ENCODE measurements at places on chromosomes 2 and 18.

GRCh38 chr2:49480520-49480919, 326.2 kb upstream of the FSHR start:
- DNase-seq = no peak

GRCh38 chr2:189177251-189177840, 2.2 kb downstream of the COL5A2 start:
- no peak for DNase-seq

DNA sequence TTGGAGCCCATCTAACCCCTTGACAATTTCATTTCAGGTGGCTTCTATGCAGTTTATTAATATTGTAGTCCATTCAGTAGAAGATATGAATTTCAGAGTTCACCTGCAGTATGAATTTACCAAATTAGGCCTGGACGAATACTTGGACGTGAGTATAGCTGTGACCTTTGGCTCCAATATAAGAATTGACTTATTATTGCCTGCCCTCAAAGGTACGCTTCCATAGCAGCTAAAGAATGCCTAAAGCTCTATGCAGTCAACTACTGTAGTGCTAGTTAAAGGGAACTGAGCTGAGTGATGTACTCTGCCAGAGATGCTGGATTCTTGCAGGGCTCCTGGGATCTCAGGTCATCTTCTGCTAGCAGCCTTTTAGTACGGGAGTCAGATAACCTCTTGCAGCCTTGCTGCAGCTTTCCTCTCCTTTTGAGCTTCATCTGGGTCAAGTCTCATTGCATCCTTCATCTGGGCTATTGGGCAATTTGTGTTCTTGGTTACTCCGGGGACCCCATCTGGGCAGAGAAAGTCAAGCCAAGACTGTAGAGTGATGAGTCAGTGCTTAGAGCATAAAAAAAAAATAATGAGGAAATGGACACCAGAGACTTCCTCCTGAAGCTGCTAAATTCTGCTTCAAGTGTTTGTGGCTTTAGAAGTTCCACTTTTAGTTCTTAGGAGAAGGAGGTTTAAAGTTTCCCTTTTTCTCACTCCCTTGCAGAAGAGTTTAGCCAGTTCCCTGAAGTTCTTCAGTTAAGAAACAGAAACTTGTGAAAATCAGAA, 105.6 kb downstream of the PRPF40A start:
- peak; percentile 30 for DNase-seq

DNA sequence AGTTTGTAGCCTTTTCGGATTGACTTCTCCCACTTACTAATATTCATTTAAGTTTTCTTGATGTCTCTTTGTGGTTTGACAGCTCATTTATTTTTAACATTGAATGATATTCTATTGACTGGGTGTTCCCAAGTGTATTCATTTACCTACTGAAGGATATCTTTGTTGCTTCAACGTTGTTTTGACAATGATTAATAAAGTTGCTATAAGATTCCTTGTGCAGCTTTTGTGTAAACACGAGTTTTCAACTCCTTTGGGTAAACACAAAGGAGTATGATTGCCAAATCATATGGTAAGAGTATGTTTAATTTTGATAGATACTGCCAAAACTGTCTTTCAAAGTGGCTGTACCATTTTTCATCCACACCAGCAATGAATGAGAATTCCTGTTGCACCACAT, 1200.9 kb downstream of the DSC3 start:
- no peak for DNase-seq

GRCh38 chr2:15043336-15044058, 411.0 kb downstream of the LRATD1 start:
- no peak for DNase-seq

- DNase-seq = no peak
Measured at GRCh38 chr2:238922435-238922834, 74.5 kb downstream of the TWIST2 start.

DNA sequence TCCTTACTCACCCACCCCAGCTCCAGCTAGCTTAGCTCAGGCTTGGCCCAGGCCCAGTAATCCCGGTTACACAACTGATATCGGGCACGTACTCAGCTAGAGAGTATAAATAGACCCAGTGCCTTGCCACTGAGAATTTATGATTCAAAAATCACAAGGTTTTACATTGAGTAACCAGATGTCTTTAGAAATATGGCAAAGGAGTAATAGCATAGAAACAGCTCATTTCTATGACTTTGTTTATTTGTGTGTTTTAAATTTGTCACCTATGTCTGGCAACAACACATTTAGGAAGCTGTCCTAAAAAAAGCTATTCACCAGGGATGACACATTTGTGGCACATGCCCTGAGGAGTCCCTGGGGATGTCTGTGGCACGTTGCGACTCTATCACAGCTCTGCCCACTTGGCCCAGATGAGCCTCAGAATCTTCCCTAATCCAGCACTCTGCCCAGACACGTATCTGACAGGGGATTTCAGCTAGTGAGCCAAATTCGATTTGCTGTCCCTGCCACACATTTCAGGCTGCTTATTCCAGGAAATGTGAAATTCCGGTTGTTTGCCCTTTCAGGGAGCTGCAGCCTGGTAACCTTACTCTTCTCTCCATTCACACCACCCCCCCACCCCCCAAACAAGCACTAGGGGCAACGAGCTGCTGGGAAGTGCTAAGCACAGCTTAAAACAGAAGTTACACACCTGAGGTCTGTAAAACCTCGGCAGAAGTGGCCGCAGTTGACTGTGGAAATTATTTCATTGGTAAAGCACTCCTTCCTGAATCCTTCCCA, 85.4 kb upstream of the ZCCHC2 start:
- DNase-seq = peak; percentile 74

DNA sequence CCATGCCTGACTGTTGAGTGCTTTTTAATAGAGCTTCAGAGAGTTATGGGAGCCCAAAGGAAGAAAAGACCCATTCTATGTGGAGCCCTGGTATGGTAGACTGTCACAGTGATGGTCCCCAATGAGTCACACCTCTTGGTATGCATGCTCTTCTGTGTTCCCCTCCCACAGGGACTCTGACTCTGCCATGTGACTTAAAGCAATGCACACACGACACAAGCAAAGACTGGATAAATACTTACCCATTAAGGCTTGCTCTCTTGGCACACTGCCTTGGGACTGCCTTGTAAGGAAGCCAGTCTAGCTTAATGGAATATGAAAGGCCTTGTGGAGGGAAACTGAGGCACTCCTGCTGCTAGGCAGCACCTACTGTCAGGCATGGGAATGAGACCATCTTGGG, 16.7 kb upstream of the DTNB start:
- peak; percentile 62 for DNase-seq

GRCh38 chr2:70817284-70817954, 3.0 kb downstream of the CLEC4F start:
- no peak for DNase-seq

GRCh38 chr2:46382331-46383112, 85.3 kb downstream of the EPAS1 start:
- no peak for DNase-seq

DNA sequence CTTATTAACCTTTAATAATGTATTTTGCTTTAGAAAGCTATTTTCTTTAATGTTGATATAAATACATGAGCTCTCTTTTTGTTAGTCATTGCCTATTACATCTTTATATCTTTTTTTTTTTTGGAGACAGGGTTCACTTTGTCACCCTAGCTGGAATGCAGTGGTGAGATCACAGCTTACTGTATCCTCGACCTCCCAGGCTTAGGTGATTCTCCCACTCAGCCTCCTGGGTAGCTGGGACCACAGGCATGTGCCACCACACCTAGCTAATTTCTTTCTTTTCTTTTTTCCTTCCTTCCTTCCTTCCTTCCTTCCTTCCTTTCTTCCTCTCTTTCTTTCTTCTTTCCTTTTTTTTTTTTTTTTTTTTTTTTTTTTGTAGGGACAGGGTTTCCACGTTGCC, 15.4 kb downstream of the NAB1 start:
- DNase-seq = no peak

DNA sequence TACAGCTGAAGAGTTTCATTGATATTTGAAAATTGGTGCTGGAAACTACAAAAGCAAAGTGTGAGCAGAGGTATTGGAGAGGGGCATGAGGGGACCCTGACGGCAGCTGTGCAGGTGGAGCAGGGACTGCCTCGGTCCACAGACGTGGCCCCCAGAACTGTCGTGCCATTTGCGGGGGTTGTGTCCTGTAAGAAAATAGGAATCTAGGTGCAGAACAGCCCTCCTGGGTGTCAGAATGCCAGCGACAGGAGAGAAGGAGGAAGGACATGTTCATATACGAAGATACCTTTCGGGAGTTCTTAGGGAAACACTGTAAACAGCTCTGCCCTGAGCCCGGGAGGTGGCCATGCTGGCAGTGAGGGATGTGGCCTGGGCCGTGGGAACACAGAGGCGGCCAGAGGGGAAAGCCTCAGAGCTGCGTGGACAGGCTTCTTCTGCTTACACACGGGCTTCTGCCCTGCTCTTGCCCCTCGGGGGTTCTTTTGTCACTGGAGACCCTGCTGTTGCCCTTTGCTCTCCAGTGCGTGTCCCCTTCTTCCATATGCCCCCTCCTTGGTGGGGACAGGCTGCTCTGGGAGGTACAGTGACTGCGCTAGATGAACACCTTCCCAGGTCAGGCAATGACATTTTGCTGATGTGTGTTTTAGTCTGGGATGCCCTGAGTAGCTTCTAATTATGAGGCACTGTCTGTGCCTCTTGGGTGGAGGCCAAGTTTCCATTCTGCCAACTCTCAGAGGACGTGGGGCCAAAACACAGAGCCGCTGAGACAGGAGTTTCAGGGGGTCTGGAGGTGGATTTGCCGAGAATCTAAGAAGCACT, 81.9 kb upstream of the TXNDC2 start:
- no peak for DNase-seq

GRCh38 chr2:106812383-106812782, 73.6 kb downstream of the ST6GAL2 start:
- DNase-seq = peak; percentile 58

- DNase-seq = no peak
Measured at GRCh38 chr2:171878481-171878993, 15.5 kb downstream of the SLC25A12 start.

DNA sequence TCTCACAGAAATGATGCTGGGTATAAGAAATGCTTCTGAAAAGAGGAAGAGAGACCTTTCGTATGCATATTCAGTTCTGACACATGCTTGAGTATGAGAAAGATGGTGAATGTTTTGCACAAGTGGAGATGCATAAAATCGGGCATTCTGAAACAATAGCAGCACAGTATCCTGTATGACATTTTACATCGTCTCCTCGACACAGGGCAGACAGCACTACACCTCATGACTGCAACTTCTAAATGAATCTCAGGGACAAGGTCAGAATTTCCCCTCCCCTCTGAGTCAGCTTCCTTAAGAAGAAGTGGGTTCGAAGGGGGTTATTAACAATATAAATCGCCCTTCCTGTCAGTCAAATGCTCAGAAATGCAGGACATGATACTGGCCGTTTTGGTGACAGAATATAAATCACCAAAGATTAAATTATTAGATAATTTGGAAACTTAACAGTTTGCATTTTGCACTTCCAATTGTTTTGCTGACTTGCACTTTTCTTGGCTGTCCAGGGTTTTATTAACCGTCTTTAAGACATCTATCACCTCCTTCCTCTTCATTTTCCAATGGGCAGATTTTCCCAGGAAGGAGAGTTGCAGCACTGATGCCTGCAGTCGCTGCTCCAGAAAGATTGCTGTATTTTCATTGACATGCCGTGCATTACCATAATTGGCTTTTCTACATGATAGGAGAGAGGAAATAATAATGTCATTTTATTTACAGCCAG, 57.2 kb downstream of the TSHZ1 start:
- no peak for DNase-seq

- DNase-seq = no peak
Measured at GRCh38 chr2:235126768-235127167, 175.0 kb downstream of the SH3BP4 start.

DNA sequence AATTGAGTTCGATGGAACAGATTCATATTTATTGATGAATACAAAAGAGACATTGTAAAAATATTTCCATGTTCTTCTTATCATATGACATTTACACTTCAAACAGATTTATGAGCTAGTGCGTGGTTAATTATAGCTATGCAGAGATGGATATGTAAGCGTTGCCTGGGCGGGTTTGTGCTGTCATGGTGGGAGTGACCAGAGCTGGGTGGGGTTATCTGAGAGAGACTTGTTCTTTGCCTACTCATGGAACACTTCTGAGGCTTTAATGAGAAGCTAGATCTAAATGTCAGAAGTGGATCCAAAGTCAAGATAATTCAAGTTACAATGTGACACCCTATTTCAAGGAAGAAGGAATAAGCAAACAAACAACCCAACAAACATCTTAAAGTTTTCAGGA, 162.3 kb upstream of the ZEB2 start:
- DNase-seq = no peak

DNA sequence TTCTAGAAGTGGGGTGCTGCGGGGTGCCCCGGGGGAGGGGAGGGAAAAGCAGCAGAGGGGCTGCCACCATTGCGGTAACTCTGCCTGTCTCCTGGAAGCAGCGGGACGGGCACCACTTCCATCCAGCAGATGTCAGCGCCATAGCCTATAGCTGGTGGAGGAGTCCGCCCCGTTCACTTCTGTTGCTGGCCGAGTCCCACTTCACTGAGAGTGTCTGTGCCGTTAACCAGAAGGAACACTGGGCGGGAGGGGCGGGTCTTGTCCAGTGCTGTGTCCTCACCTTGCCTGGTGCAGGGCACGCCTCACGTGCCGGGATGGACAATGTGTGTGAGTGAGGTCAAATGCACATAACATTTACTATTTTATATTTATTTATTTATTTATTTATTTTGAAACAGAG, 19.3 kb upstream of the ODC1 start:
- no peak for DNase-seq

DNA sequence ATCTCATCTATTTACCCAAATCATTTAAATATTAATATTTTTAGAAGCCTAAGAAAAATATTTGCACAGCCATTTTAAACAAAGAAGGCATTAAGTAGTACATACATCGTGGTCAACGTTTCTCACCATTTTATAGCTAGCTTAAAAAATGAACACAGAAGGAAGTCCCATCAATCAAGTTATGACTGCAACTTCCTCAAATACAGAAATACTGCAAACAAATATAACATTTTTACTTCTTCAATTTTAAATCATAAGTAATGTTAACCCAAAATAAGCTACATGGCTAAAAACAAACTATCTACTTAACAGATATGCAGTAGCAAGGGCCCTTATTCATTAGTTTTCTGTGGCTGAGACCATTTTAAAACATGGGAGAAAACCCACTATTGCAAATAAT, 30.6 kb downstream of the ITSN2 start:
- no peak for DNase-seq

GRCh38 chr2:67619204-67619603, 222.1 kb downstream of the ETAA1 start:
- DNase-seq = no peak

- no peak for DNase-seq
Measured at GRCh38 chr2:10980886-10981425, 69.2 kb downstream of the KCNF1 start.

- no peak for DNase-seq
Measured at GRCh38 chr18:51051105-51051712, 21.2 kb downstream of the SMAD4 start.

- DNase-seq = no peak
Measured at GRCh38 chr2:82508702-82509101, 1950.4 kb downstream of the SUCLG1 start.
